ENCODE measurements at places on chromosomes 2 and 18.

GRCh38 chr2:72153924-72154323, 6.3 kb upstream of the CYP26B1 start:
- DNase-seq = no peak

- no peak for DNase-seq
Observed at GRCh38 chr2:62208758-62209114, 12.8 kb downstream of the B3GNT2 start.

DNA sequence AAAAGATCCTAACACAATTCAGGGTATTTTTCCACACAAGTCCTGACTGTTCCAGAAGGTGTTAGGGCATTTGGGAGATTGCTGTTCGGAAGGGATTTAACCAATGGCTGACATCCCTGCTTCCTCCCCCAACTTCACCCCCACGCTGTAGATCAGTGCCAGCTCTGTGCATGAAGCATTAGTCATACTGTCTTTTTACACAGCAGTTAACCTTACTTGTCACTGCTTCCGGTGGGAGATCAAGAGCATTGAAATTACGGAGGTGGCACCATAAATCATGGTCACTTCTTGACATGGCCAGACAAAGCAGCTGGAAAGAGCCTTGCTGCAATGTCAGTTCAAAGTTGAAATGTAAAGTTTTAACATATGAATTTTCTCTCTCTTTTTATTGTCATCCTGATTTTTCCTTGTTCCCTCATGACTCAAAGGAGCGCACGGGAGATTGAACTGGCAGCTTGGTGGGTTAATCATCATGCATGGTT, 70.2 kb downstream of the HRH4 start:
- no peak for DNase-seq

DNA sequence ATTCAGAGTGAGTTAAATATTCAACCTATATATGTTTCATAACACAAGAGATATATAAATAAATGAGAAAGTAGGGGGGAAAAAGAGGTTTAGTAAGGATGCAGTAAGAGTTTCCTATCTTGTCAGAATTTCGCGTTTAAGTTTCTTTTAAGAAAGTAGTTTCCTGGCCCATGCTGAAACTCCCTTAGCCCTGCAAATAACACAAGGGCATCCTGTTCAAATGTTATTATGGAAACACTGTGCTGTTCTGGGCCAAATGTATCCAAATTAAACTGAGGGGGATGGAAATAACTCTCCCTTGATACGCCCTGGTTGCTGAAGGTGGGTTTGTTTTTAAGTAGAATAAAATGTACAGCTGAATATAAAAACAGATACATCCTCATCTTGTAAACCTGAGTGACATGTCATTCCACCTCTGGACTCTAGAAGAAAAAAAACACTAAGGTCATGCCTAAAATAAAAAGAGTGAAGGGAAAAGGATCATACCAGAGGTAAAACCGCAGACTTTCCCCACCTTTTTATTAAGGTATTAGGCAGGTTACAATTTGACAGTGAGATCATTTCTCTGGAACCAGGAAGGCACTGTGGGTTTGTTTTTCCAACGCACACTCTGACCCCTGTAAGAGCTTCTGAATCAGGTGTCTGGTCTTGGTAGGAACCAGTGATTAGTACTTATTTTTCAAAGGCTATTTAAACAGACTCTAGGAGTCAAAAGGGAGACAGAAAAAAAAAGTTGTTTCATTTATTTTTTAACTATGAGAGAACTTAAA, 16.7 kb downstream of the BCL2 start:
- DNase-seq = no peak

DNA sequence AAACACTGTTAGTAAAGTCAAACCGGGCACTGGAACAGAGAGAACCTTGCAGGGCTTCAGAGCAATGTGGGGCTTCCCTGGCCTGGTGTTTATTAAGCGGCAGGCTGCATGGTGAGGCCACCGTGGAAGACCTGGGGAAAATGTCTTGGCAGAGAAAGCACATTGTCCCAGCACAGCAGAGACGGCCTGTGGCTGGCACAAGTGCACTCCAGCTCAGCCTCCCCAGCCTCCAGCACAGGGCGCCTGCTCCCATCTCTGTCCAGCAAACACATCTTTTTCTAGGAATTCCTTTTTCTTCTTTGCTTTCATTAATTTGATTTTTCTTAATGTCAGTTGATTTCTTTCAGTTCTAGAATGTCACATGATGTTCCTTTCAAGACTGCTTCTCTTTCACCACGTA, 138.2 kb upstream of the NFATC1 start:
- no peak for DNase-seq

- no peak for DNase-seq
Observed at GRCh38 chr2:222025881-222026271, 272.9 kb downstream of the PAX3 start.

DNA sequence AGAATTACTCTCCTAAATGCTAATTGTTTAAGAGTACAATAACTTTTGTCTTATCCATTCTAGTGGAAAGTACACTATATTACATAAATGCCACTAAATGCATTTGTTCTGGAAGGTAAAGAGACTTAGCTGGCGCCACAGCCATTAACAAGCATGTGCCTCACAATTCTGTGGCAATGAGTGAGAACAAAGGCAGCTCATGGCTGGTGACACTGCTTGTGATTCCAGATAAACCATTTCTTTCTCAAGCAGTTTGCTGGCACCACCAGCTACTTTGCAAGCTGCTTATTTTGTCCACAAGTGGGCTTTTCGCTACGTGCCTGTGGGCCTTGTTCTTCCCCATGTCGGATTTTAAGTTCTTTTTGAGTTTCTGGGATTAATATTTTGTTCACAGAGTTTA, 147.6 kb upstream of the SMAD7 start:
- no peak for DNase-seq

DNA sequence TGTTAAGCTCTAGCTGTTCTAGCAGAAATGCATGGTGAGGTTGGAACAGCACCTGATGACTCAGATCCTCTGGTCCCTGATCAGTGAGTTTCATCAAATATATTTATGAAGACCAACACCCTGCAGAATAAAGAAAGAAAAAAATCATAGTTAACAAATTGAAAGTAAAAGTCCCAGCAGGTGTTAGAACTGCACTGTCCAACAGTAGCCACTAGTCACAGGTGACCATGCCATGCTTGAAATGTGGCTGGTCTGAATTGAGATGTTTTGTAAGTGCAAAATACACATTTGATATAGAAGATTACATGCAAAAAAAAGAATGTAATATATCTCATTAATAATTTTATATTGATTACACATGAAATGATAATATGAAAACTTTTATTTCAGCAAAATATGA, 1010.7 kb upstream of the ZEB2 start:
- DNase-seq = no peak

DNA sequence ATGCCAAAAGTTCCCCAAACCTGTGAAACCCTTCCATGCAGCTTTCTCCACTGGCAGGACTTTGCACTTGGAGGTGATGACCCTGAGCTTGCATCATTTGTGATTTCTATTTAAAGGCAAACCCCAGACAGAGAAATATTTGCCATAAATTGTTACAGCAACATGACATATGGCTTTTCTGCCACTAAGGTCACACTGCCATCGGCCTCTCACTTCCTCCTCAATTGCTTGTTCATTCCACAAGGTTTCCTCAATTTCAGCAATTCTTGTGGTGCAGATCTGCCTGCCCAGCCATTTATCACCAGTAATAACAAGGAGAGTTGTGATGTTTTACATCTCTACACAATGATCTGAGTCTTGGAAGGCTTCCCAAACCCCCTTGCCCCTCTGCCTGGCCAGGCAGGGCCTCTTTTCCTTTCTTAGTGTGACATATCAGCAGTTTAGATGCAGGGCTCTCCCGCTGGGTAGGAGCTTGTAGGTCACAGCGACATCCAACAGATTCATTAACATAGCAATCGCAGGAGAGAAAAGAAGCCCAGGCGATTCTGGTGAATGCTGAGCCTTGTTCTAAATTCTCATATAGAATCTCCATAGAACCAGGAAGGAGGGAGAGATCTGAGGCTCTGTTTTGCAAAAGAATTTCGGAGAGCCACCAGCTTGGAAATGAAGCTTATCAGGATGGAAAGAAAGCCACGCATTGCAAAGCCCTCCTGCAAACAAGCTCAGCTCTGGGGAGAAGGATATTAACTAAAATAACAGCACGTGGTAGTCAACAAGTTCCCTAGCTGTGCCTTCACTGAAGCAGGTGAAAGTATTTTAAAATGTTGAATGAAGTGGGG, 46.7 kb upstream of the ITGA6 start:
- no peak for DNase-seq

DNA sequence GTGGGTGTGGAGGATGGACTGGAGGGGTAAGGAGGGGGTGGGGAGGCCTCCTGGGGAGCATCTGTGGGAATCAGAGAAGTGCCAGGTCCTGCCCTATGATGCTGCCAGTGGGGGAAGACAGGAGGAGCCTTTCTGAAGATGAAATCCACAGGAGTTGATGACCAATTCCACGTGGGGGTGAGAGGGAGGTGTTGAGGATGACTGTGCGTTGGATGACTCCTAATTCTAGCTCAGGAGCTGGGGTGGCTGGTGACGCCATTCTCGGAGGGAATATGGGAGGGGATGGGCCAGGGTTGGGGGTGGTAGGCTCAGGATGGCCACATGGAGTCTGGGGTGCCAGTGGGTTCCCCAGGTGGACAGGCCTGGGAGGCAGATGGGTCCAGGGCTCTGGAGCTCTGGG, 32.3 kb downstream of the EMX1 start:
- DNase-seq = no peak

DNA sequence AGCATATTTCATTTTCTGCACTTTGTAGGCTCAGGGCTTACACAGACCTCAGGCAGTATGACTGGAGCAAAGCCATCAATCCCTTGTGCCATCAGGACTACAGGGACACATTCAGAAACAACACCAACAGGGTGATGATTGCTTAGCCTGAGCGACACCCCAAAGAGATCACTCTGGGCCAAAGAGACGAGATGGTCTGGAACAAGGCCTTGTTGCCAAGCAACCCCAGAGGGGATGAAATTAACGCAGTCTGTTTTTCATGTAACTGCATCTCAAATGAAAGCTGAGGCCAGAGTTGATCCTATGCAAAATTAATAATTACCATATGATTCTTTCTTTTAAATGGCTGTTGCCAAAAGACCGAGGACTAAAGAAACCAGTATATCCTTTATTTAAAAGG, 20.2 kb upstream of the B3GNT2 start:
- DNase-seq = no peak

- DNase-seq = peak; percentile 10
Observed at GRCh38 chr2:33210626-33211025, 263.9 kb downstream of the LTBP1 start.

- no peak for DNase-seq
Observed at GRCh38 chr2:67839242-67839641, 223.6 kb downstream of the C1D start.

GRCh38 chr2:195270466-195271039, 386.5 kb upstream of the SLC39A10 start:
- DNase-seq = no peak

GRCh38 chr2:55428258-55428657, 8.6 kb upstream of the CCDC88A start:
- DNase-seq = no peak

GRCh38 chr2:233833345-233833744, 21.0 kb downstream of the HJURP start:
- no peak for DNase-seq

GRCh38 chr2:42207826-42208225, 38.7 kb downstream of the EML4 start:
- no peak for DNase-seq

- no peak for DNase-seq
Observed at GRCh38 chr2:215796140-215796855, 217.1 kb downstream of the MREG start.

- DNase-seq = no peak
Observed at GRCh38 chr2:144334551-144334950, 185.4 kb downstream of the ZEB2 start.

GRCh38 chr2:238239543-238239862, 335 bp downstream of the HES6 start:
- no peak for DNase-seq

GRCh38 chr2:238406998-238407285, 19.8 kb upstream of the ASB1 start:
- no peak for DNase-seq

DNA sequence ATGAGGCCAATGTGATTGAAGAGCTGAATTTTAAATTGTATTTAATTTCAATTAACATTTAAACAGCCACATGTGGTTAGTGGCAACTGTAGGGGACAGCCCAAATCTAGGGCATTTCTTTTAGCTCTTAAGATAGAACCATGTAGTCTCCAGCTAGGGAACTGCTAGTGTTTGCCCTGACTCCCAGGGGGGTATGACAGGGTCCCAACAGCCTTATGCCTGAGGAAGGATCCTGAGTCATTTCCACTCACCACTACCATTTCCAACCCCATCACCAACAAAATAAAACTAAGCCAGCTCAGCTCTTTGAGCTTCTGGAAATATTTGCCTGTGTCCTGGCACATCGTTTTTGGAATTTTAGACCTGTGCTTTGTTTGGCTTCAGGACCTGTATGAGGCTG, 13.7 kb upstream of the GMCL1 start:
- no peak for DNase-seq

- no peak for DNase-seq
Observed at GRCh38 chr2:66105066-66105753, 329.7 kb upstream of the MEIS1 start.

DNA sequence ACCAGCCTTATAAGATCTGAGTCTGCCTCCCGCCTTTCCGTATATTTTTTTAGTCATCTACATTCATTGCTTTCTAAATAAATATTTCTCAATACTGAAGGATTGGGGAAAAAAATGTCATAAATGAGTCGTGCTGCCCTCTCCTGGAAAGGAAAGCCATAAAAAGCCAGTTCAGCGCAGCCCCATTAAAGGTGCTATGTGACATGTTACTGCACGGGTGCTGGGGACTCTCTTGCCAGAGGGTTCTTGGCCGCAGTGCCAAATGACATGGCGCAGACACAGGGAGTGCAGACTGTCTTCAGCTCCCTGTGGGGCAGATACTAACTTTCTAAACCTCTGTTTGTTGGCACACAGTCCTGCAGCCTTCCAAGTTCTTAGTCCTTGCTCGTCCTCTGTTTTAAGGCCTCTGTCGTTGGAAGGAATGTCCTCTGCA, 53.7 kb upstream of the MAP3K20 start:
- DNase-seq = no peak

DNA sequence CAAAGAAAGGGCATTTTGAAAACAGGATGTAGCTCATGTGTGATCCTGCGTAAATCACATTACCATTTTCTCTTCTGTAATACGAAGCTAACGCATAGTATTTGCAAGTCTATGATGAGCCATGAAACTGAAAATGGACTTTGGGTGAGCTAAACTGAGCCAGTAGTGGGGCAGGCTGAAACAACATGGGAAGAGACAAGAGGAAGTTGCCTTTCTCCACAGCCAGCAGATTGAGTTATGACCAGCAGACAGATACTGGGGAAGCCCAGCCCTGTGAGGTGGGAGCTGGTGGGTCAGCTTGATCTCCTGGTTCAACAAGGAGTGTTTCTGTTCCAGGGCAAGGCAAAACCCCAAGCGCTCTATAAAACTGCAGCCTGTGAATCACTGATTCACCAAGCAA, 11.8 kb downstream of the CYRIA start:
- DNase-seq = no peak

- no peak for DNase-seq
Observed at GRCh38 chr2:240165661-240166060, 25.2 kb upstream of the OTOS start.

- DNase-seq = no peak
Observed at GRCh38 chr2:196067088-196067382, 1.6 kb downstream of the DNAH7 start.

Measured in frontal cortex (tissue), 4 donors.